ENCODE measurements at places on chromosomes 3 and 15.

DNA sequence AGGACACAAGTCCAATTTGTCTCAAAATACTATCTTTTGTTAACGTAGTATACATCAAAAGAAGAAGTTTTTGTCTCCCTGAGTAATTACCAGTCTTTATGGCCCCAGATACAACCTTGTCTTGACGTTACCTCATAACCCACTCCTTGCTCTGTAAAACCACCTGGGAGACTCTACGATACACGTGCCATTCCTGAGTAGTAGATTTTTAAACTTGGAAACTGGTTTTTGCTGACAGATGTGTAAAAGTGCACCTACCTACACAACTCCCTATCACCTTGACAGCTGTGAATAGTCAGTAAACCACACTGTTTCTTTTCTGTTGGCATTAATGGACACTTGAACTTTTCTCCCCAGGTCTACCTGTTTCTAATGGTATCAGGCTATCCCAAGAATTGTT, 51.7 kb upstream of the RARB start:
- DNase-seq, result no peak

DNA sequence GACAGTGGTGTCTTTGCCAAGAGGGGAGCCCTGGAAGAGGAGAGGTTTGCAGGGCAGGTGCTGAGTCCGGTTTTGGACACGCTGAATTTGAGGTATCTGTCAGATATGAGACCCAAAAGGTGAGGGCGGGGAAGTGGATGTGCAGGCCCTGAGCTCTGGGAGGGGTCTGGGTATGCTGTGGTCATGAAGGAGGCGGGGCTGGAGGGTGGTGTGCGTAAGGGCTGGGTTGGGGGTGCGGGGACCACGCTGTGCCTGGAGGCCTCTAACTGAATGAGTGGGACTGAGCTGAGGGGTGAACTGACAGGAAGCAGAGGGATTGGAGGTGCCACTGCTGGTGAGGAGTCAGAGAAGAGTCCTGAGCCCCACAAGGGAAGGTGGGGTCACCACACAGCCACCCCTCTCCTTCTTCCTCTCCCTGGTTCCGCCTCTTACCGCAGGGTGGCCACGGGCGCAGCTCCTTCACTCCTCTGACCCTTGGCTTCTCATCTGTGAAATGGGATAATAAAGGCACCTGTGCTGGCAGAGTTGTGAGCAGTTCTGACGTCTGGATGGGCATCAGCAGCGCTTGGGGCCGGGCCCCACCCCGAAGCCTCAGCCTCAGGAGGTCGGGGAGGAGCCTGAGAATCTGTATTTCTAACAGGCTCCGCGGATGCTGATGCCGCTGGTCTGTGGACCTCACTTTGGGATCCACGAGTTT, 28.8 kb downstream of the PSTPIP1 start:
- no peak for DNase-seq

- DNase-seq, result no peak
Observed at GRCh38 chr15:68113751-68114150, 59.6 kb downstream of the PIAS1 start.

DNA sequence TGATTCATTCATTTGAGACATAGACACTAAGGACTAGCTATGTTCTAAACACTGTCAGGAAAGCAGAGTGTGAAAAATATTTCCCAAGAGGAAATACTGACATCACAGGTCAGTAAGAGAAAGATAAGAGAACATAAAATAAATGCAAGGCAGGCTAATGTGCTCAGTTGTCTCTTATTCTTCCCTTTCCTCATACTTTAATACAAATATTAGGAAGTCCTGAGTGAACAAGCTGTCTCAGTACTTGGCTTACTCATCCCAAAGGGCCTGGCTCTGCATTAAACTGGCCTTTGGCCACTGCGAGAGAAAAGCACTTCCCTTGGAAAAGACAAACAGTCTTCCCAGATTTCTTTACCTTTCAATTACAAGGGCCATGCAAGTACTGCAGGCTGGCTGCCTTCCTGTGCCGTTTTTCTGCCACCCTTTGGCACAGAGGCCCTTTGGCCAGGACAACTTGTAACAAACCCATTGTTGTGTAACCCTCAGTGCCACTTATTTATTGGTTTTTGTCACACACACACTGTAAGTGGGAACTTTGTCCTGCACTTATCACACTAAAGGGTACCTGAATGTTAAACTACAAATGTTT, 31.7 kb downstream of the EDC3 start:
- DNase-seq, result no peak

GRCh38 chr3:172606021-172606420, 82.8 kb upstream of the TNFSF10 start:
- no peak for DNase-seq

DNA sequence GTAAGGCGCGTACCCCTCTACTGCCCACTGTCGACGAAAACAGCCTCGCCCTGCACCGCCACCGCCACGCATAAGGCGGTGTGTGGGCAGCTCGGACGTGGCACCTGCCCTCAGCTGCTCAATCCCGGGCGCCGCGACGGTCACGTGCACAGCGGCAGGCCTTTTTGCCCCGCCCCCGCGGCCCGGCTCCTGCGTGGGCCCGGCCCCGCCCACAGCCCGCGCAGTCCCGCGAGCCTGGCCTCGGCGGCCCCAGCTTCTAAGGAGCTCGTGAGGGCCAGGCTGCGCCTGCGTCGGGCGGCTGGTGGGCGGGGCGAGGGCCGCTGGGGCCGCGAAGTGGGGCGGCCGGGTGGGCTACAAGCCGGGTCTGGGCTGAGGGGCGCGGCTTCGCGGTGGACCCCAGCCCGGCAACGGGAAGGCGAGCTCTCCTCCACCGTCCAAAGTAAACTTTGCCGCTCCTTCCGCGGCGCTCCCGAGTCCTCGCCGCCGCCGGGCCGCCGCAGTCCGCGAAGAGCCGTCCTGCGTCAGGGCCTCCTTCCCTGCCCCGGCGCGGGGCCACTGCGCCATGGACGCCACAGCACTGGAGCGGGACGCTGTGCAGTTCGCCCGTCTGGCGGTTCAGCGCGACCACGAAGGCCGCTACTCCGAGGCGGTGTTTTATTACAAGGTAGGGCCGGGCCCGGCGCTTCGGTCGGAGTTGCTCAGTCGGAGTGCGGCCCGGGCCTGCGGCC, at the start of gene CAPN7:
TSS of gene CAPN7 (plus strand) at position 313 of the 728 bp plus-strand sequence. CDS start at position 563, 250 bp downstream.
- no peak for DNase-seq

DNA sequence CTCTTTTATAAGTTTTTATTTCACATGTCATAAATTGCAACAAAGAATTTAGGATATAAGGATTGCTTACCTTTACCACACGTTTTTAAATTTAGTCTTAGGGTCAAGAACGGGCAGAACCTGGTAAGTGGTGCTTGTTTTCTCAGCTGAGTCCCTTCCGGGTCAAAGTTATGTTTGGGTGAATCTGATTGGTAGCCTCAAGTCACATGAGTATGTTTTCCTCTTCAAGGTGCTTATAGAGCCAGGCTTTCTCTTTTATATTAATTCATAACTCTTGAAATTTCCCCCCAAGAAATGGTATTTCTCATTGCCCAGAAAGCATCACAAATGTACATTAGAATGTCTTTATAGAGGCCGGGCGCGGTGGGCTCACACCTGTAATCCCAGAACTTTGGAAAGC, 415.7 kb upstream of the ROBO2 start:
- no peak for DNase-seq

- no peak for DNase-seq
Observed at GRCh38 chr3:5197022-5197421, 9.5 kb downstream of the EDEM1 start.

DNA sequence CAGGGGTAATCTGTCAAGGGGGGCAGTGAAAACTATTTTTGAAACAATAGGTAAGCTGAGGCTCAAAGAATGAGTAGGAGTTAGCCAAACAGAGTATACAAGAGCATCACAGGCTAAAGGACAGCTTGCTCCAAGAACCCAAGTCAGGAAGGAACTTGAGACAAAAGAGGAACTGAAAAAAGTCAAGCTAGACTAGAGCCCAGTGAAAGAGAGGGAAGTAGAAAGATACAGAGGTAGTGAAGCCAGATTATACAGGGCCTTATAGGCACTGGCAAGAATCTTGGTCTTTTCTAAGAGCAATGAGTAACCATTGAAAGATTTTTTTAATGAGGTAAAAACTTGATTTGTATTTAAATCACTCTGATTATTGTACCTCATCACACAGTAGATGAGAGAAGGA, 69.9 kb downstream of the FILIP1L start:
- DNase-seq, result no peak

DNA sequence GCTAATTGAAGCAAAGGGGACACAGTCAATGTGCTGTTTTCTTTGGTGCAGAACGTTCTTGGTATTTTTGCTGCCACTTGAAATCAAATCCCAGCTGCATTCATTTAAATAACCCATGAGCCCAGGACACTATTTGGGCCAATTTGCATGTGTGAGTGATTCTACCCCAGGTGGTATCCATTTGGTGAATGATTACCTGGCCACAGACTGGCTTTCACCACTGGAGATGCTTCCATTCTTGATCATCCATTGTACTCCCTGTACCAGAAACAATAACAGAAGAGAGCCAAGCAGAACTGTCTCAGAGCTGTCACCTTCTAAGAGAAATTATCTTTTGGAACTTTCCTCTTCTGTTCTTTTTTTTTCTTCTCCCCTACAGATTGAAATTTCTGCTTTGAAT, 139.7 kb upstream of the RARB start:
- DNase-seq, result no peak

DNA sequence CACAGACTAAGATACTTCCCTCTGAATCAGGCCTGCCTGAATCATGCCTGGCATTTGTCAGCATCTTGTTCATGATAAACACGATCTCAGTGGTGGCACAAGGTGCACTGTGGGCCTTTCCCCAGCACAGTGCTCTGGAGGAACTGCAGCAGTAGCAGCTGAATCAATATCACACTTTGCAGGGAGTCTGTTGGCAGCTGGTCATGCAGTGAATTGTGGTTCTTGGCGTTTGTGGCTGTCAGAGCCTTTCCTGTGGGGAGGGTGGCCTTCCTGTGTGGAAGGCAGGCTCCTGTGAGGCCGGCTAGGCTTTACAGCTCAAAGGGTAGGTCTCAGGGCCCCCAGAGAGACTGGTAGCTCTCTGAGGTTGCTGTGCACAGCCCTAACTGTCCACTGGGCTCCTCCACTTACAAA, 54.4 kb upstream of the TLE3 start:
- no peak for DNase-seq

- no peak for DNase-seq
Observed at GRCh38 chr3:127254730-127255129, 33.1 kb downstream of the PRR20G start.

GRCh38 chr15:70580286-70580685, 183.1 kb downstream of the UACA start:
- no peak for DNase-seq

- no peak for DNase-seq
Observed at GRCh38 chr3:117887901-117888300, 1146.7 kb downstream of the IGSF11 start.

All from NCI-H526 treated with DMSO at 0.1 percent for 48 hours (cell line).